ENCODE measurements at places on chromosomes 16 and 17.

- no peak for DNase-seq
These were observed 82.6 kb downstream of the NOG start for GRCh38 chr17:56675876-56676660.

- no peak for DNase-seq
These were observed 11.2 kb upstream of the NGFR start for GRCh38 chr17:49483599-49484509.

- DNase-seq = no peak
These were observed 28.2 kb downstream of the ORC6 start for GRCh38 chr16:46717692-46718091.

GRCh38 chr16:19542138-19542821, 13.2 kb upstream of the VPS35L start:
- no peak for DNase-seq

GRCh38 chr16:25750488-25751216, 58.9 kb downstream of the HS3ST4 start:
- no peak for DNase-seq

GRCh38 chr17:609232-609810, 105.3 kb downstream of the VPS53 start:
- no peak for DNase-seq

- no peak for DNase-seq
These were observed 412.3 kb downstream of the MAF start for GRCh38 chr16:79188115-79188738.

DNA sequence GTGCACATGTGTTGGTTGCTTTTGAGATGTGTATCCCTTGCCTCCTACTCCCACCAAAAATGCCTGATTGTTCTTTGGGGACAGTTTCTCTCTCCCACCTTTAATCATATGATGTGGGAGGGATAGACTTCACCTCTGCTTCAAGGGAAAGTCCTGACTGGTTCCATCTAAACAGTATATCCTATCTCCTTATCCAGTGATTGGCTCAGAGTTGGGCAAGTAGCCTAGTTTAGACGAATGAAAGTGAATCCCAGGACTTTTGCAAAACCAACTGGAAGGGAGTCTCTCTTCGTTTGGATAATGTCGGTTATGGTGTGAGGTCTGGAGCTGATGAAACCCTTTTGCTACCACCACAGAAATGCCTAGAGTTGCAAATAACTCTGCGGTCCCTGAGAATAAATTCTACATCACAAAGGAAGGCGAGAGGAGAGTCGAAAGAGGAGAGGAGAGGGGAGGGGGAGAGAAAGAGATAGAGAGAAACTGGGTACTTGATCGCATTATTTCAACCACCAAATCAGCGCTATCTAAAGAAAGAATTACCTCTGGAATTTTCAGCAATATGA, 77.1 kb upstream of the SALL1 start:
- DNase-seq = no peak

- DNase-seq = no peak
These were observed 6.7 kb downstream of the FOXL1 start for GRCh38 chr16:86584726-86585721.

DNA sequence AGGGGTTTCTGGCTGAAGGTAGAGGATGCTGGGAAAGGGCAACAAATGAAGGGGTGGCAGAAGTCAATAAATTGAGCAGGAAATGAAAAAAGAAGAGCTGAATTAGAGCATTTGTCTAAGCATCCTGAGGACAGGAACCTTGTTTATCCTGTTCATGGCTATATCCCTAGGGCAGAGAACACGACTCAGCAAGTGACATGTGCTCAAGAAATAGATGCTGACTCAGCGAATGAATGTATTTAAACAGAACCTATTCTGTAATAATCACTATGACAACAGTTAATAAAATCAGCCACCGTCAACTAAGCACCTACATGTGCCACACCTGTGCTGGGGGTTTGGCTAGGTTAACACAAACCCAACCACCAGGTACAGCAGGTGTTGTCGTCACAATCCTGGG, 80.3 kb downstream of the CDK5R1 start:
- DNase-seq = no peak

GRCh38 chr17:27207073-27207513, 86.8 kb upstream of the WSB1 start:
- no peak for DNase-seq

- DNase-seq = no peak
These were observed 68.7 kb upstream of the MARCHF10 start for GRCh38 chr17:62876673-62877405.

DNA sequence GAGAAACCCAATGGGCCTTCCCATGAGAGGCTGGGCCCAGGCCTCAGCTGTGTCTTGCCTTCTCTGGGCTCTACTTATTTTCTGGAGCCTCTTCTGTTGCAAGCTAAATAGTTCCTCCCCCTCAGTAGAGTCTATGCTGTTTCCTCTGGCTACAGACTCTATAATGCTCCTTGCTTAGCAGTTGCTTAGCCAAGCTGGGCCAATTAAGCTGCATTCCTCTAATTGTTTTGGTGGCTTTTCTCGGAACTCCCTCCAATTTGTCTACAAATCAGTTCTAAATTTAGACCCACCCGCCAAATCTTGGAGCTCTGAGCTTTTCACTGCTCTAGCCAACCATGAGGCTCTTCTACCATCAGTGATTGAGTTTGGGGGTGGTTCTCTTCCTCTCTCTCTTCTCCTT, 302.7 kb upstream of the ASIC2 start:
- DNase-seq = no peak

GRCh38 chr16:56689171-56689570, 6.9 kb downstream of the MT1X start:
- DNase-seq = no peak

DNA sequence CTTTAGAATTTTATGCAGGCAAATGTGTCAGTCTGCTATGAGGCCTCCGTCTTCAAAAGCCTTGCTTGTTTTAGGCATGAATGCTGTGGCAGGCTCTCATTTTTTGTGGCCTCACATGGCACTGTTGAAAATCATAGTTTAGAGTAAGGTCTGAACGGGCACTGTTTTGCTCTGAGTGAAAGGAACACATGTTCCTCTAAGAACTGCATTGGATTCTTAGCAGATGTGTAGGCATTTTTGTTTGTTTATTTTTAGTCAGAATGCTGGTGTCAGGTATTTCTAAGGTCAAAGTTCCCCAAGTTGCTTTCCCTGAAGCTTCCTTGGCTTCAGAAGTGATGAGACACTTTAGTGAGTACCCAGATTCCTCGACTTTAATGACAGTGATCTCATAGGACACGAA, 173.7 kb downstream of the HS3ST3B1 start:
- no peak for DNase-seq
